ENCODE measurements at places on chromosomes 11 and 22.

GRCh38 chr11:87173185-87174039 lies 135.7 kb downstream of the TMEM135 start:
- DNase-seq, result no peak

- DNase-seq, result no peak
Measured at GRCh38 chr22:48589901-48590300, 1237.8 kb downstream of the BRD1 start.

- peak; percentile 35 for DNase-seq
Measured at GRCh38 chr22:48492366-48493320, 1335.0 kb downstream of the BRD1 start.

DNA sequence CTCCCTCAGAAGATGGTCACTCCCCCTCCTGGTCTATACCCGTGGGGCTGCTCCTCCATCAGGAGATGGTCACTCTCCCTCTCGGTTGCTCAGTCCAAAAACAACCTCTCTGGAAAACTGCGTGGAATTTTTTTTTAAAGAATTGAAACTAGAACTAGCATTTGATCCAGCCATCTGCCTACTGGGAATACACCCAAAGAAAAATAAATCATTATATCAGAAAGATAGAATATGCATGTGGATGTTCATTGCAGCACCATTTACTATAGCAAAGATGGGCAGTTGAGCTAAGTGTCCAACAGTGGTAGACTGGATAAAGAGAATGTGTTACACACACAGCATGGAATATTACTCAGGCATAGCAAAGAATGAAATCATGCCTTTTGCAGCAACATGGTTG lies 75.7 kb upstream of the B3GAT1 start:
- DNase-seq, result no peak

- DNase-seq, result no peak
Measured at GRCh38 chr11:110147962-110148709, 54.9 kb downstream of the ZC3H12C start.

DNA sequence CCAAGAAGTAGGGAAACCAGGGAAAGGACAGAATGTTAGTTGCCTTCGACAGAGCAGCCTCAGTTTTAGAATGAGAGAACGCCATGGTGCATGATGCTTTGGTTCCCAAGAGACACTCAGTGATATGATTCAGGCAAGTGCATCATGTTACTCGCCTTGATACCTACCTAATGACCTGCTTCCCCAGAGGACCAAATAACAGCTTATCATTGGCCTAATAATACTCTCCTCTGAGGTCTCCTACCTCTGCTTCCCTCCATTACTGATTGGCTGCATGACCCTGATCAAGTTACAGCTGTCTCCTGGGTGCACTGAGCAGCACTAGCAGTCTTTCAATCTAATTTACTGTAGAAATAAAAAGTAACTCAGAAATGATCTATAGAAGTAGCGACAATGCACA lies 979.7 kb upstream of the FAT3 start:
- DNase-seq, result no peak

GRCh38 chr11:10622957-10623791 lies 54.7 kb upstream of the LYVE1 start:
- DNase-seq, result peak; percentile 86

DNA sequence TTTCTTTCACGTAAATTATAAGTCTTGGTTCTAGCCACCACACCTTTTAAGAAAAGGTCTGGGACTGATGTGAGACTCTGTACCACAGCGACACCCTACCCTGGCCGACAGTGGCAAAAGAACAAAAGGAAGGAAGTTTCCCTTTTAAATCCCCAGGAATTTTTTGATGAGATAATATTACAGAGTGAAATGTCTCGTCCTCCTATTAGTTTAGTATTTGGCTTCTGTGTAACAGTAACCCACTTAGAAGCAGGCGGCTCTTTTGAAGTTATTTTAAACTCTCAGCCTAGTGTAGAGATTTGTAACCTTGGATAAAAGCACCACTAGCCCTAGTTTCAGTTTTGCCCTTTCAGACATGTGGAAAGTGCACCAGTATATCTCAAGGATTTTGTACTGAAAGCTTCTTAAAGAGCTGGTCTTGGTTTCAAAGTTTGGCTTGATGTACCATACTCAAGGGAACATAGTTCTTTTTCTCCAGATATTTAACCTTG lies 84.1 kb downstream of the C22orf31 start:
- no peak for DNase-seq

GRCh38 chr11:17561111-17561415 lies 14.0 kb downstream of the OTOG start:
- DNase-seq, result no peak

DNA sequence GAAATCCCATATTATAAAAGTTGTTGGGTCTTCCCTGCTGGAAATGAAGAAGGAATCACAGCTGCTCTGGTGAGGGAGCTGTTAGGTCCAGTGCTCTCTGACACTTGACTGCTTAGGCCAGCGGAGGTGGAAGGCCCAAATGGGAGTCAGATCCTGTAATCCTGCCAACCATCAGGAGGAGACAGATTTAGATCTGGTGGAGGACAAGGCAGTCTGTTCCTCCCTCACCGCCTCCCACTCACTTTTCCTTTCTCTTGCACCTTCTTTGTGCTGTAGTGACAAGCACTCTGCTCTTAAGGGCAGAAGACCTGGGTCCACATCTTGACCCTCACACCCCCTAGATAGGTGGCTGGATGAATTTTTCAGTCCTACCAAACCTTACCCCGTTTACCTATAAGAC lies 59.7 kb upstream of the CHST1 start:
- DNase-seq, result no peak

GRCh38 chr11:45285930-45286632 lies at the start of gene SYT13:
SYT13 (minus strand) TSS chr11:45286341; CDS start chr11:45286207, 134 bp downstream.
- no peak for DNase-seq

DNA sequence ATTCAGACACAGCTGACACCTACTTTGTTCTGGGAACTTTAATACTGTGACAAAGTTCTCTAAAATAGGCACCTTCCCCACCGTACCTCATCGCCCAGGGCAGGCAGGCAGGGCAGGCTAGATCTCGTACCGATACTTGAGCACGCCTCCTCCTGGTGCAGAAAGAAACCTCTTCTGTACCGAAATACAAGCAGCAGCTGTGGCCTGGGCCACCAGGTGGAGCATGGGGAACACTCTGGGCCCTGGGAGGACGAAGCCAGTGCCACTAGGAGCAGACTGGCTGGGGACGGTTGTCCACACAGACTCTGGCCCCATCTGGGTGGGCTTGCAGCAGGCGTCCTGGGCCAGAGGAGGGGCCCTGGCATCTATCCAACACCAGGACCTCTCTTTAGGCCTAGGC lies 12.8 kb downstream of the PMM1 start:
- DNase-seq, result peak; percentile 27

DNA sequence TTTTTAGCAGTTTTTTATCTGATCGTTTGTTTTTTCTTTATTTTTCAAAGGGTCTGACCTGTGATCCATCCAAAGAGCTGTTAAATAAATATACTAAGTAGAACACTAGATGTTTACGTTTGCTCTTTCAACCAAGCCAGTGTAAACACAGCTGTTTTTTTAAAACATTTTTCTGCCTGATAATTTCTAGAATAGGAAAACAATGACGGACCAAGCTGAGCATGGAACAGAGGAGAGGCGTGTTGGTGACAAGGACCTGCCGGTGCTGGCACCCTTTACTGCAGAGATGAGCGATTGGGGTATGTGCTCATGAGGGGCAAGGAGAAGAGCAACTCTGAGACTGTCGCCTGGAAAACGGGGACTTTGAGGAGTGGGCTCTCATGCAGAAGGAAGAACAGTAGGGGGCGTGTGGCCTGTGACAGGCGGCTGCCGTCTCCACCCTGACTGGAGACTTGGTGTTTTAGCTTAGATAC lies 28.6 kb upstream of the PANX2 start:
- DNase-seq, result no peak

- DNase-seq, result no peak
Measured at GRCh38 chr22:46929046-46929709, 166.7 kb downstream of the TBC1D22A start.

DNA sequence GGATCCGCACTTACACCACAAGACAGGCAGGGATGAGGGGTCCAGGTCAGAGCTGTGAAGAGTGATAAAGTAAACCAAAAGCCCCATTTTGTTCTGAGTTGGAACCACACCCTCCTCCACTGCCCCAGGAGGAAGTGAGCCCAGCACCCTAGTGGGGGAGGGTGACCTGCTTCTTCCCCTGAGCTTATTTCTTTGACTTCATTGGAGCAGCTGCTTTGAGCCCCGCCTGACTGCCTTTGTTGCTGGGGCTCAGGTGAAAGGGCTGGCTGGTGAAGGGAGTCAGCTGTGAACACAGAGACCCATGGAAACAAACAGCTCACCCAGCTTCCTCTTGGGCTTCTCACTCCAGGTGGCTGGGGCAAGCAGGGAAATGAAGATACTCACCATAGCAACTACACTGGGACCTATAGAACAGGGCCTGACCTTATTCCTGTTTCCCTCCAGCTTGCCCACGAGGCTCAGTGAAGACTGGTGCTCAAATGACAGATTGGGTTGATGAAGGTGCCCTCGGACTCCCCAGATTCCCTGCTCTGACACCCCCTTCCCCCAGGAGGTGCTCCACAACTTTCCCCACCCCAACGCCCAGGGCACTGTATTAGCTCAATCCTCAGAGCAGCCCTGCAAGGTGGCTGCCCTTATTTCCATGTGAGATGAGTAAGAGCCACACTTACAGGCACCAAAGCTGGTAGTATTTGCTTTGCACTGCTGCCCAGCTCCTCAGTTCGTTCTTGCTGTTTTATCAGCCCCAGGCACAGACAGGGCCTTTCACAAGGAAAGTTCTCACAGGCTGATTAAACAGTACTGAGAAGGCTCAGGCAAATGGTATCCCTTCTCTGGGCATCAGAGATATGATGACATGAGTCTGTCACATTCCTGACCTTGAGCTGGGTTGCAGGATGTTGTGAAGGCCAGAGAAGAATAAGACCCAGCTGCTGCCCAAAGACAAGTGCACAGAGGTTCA lies 2.4 kb downstream of the UCP2 start:
- DNase-seq, result peak; percentile 67

- no peak for DNase-seq
Measured at GRCh38 chr11:4185561-4185960, 91.0 kb downstream of the RRM1 start.

GRCh38 chr22:37340331-37341262 lies 58.3 kb downstream of the CYTH4 start:
- no peak for DNase-seq

DNA sequence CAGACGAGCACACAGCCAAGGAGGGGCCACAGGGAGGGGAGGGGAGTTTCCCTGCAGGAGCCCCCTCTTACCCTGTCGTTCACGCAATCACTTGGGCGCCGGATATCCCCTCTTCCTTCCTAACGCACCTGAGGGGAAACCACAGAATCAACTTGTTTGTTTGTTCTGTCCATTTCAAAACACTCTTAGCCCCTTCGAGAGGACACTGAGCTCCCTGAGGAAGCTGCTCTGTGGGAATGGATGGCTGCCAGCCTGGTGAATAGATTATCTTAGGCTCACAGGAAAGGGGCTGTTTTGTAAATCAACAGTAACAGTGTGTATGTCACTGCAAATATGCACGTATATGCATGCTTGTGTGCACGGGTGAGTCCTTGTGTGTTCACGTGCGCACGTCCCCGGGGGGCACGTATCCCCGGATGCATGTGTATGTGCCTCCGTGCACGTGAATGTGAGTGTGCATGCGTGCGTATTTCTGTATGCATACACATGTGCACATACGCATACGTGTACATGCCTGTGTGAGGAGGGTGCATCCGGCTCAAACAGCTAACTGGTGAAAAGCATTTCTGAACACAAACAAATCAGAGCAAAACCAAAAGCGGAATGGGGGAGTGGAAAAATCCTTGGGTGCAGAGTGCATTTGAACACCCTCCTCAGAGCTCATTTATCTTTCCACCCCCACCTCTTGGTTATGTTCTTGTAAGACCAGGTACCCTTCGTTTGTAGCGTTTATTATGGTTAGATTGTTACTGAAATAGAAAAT lies 7.2 kb downstream of the ARSA start:
- DNase-seq, result peak; percentile 36

- no peak for DNase-seq
Measured at GRCh38 chr11:61265357-61265756, 24.4 kb downstream of the PGA5 start.

- DNase-seq, result peak; percentile 50
Measured at GRCh38 chr11:72642884-72643522, 31.2 kb downstream of the PDE2A start.

GRCh38 chr11:102138670-102139069 lies 28.4 kb downstream of the YAP1 start:
- DNase-seq, result no peak

DNA sequence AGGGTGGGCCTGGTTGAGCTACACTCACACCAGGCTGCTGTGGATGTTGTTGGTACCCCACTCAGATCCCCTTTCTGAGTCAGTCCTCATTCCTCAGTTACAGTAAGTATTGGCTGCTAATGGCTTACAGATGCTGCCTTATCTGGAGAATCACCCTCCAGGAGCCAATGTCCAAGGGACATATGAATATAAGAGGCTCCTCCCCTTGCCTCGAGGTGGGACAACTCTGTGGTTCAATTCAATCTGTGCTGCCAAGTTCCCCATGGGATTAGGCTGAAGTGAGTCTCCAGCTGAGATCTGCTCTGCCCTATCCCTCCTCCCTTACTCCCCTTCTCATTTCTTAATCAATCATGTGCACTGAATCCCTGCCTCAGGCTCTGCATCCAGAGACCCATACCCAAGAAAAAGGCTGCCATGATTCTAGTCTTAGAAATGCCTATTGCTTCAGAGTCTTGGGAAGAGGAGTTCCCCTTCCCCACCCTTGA lies 168.8 kb upstream of the SYT13 start:
- DNase-seq, result no peak

GRCh38 chr11:26219183-26220117 lies 112.5 kb upstream of the ANO3 start:
- no peak for DNase-seq

GRCh38 chr11:976431-977160 lies 50.9 kb downstream of the AP2A2 start:
- DNase-seq, result no peak

DNA sequence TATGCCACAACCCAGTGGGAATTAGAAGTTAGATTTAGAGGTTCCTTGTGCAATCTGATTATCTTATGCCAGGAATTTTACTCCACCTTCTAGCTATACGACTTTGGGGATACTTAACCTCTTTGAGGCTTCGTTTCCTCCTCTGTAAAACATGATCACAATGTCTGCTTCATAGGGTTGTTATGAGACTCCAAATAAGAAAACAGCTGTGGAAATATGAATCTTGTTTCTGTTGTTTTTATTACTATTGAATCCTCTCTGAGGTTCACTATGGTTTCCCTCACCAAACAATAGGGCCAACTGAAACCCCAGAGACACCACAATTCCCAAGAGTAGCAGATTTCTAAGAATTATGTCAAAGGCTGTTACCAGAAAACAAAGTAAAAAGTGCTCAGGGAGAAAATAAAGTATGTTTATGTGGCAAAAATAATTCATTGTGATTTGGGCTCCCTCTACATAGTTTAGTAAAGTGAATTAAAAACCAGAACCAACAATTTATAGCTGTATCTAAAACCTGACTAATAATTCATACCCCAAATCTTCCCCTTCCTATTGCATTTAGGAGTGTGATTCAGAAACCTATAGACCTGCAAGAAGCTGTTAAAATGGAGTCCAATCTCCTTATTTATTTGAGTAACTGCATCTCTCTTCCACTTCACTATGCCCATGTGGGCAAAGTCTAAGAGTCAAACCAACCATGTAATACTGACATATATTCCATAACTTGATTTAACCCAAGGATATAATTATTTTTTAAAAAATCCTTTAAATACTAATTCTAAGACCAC lies 38.4 kb downstream of the AMBRA1 start:
- no peak for DNase-seq

GRCh38 chr11:44997566-44997965 lies 46.9 kb upstream of the TP53I11 start:
- DNase-seq, result no peak

- DNase-seq, result peak; percentile 0
Measured at GRCh38 chr22:31867386-31868153, 76.8 kb upstream of the YWHAH start.
